ENCODE measurements at places on chromosomes 13 and 19.

DNA sequence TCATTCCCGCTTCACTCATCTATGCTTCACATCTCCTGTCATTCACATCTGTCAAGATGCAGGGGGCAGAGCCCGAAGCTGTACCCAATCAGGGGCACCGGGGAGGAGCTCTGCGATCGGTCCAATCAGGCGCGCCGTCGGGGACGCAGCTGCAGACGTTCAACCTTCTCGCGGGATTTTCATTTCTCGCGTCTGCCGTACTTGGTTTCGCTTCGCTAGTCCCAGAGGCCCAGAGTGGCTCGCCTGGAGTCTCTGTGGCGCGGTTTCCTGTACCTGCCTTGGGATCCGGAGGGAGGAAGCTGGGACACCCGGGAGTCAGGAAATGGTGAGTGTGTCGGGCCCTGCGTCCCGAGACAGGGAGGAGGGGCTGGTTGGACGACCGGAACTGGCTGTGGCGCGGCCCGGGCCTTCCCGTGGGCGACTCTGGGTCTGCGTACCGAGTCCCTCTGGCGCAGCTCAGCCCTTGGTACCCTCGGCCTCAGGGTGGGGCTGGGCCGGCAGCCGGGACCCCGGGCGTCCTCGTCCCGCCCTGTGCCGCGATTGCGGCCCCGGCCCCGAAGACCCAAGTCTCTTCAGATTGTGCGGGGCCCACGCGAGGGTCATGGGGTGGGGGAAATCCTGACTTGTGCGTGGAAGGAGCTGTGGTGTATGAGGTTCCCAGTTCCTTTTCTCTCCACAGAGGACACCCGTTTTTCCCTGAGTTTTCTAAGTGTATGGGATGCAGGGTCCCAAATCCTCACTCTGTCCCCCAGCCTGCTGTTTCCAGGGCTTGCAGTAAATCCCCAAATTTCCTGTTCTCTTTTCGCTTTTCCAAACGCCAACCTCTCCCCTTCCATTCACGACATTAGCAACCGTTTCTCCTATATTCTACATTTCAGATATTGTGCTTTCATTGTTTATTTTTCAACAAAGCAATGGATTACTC, at the start of gene ZNF136:
Gene ZNF136, plus strand, starts transcription at position 215 of the 925 bp plus-strand sequence. Its CDS starts 108 bp downstream, at position 323.
- DNase-seq: peak; percentile 91

DNA sequence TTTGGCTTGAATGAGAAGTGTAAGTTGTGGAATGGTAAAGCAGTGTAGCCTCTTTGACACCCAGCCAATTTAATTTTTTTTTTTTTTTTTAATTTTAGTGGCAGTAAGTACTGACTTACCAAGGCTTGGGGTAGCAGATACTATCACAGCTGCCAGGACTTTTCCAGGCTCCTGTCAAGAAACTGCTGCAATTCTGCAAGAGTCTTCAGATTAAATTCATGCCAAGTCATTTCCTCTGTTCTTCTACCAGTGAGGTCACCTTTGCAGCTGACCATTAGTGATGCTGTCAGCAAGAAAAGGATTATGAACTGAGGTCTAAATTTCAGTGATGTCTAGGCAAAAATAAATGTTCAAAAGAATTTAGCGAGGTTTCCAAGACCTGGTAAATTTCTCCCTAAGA, 91.2 kb downstream of the GGACT start:
- DNase-seq: no peak

DNA sequence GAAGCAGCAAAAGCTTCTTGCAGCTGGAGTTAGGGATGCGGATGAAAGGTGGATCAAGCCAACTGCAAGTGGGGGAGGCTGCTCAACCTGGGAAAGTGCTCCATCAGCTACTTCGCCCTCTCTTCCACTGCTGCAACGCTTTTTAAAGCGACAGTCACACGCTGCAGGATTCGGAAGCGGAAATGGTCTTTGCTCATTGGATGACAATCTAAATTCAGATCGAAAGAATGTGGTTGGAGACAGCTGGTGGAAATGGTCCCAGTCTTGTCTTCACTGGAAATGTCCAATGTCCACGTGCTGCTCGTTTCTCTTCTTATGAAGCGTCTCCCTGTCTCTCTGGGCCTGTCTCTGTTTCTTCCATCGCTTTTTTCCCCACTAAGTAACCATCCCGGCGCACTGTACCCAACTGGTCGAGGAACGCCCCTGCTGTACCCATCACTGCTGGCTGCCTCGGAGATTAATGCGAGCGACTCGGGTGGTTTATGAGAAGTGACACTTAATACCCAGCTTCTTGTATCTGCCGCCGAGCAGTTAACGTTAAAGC, 2.1 kb upstream of the FGF9 start:
- no peak for DNase-seq

GRCh38 chr13:60327511-60327910, 69.5 kb upstream of the TDRD3 start:
- DNase-seq: no peak

DNA sequence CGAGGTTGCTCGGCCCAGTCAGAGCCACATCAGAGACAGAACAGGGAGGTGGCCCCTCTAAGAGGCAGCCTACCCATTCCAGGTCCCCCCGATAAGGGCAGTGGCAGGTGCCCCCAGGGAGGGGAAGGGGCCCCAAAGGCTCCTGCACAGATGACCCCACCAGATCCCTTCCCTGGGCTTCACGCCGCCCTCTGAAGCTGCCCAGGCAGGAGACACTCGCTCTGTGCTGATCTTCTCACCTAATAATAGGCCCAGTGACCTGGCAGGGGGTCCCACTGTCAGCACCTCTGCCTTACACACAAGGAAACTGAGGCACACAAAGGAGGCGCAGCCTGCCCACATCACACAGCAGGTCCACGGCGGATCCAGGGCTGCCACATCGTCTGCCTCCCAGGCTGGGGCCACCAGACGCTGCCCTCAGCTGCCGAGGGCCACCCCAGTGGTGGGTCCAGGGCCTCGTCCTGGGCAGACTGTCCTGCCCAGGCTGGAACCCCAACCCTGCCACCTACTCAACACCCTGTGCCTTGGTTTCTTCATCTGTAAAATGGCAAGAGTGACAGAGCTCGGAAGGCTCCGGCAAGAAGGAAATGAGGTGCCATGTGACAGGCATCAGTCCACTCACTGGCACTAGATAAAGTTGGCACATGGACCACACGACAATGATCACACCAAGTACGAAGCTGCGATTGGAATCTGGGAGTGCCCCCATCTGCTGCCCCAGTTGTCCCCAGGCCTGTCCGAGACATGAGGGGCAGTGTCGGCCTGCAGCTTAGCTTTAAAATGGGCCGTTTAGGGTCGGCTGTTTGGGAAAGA, 56.5 kb downstream of the KLF2 start:
- no peak for DNase-seq

DNA sequence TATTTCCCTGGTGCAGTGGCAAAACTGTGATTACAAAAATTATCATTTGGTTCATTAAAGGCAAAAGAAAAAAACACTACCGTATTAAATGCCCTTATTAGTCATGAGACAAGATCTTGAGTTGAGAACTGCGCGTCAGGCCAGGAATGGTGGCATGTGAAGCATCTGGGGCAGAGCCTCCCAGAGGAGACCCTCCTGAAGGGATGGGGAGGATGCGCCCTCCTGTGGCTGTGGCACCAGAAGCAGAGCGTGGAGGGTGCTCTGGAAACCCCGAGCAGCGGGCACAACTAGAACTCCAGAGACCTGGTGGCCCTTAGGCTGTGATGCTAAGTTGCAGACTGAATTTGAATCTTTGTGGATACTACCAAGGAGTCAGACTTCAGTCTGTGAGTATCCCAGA, 11.5 kb downstream of the CUL4A start:
- no peak for DNase-seq

DNA sequence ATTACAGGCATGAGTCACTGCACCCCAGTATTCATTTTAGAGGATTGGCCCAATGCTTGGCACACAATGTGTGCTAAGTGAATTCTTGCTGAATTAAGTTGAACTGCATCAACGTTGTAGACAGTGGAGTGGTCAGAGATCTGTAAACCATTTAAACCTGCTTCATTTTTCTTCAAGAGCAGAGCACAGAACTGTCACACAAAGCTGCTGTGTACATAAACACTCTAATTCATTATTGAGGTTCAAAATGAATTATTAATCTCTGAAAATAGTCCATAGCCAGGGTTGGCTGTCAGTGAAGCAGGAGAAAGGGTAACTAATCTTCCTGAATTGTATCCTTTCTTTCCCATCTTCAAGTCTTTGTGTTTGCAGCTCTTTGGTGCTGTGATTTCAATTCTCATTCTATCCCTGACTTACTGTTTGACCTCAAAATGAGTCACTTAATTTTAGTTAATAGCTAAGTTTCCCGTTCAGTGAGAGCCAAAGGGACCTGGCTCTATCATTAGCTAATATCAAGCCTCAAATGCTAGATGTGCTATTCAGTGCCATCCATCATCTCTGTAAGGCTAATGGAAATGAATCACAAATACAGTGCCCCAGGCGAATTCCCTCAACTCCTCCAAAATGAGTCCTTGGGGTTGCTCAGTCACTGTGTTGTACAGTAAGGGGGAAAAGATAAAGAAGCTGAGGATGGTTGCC, 77.0 kb upstream of the TSC22D1 start:
- no peak for DNase-seq

GRCh38 chr19:5147978-5148793, 179.3 kb downstream of the KDM4B start:
- DNase-seq: no peak

DNA sequence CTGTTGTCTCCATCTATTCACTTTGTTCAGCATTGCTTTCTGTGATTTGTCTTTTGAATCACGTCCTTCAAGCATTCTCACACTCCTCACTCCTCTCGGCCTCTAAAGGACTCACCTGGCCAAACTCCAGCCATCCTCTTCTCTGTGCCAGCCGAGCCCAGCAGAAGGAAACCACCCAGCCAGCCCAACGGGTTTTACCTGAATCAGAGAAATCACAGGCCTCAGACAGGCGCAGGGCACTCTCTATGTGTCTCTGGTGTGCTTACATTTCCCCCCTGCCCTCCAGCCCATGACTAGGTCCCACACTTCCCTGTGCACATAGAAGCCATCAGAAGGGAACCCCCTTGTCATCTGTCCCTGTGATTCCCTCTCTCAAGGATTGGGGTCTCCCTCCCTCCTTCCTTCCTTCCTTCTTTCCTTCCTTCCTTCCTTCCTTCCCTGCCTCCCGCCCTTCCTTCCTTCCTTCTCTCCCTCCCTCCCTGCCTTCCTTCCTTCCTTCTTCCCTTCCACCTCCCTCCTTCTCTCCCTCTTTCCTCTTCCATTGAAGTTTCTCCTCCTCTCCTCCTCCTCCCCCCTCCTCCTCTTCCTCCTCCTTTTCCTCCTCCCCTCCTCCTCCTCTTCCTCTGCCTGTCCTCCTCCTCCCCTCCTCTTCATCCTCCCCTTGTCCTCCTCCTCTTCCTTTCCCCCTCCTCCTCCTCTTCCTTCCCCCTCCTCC, 8.8 kb upstream of the ZNF541 start:
- no peak for DNase-seq

DNA sequence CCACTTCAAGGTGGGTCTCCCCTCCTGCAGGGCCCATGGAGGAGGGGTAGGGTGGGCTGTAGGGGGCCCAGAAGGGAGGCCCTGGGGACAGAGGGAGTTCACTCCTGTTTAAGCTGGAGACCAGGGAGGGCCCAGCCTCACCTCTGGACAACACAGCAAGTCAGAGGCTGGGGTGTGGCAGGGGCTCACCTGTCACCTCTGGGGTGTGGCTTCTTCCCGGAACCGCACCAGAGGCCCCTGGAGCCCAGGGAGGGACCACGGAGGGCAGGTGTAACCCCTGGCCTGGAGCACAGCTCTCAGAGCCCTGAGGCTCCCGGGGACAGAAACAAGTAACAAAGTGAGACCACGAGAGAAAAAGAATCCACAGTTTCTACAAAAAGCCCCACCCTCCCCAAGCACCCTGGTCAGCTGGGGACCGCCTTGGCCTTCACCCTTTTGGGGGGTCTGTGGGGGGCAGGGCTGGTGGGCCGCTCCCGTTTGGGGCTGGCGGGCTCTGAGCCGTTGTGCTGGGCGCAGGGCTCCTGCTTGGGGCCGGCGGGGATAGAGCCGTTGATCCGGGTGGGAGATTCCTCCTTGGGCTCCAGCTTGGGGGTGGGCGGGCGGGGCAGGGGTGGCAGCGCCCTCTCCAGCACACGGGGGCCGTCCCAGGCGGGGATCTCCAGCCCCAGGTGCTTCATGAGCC, 8.0 kb downstream of the SIRT6 start:
- no peak for DNase-seq

DNA sequence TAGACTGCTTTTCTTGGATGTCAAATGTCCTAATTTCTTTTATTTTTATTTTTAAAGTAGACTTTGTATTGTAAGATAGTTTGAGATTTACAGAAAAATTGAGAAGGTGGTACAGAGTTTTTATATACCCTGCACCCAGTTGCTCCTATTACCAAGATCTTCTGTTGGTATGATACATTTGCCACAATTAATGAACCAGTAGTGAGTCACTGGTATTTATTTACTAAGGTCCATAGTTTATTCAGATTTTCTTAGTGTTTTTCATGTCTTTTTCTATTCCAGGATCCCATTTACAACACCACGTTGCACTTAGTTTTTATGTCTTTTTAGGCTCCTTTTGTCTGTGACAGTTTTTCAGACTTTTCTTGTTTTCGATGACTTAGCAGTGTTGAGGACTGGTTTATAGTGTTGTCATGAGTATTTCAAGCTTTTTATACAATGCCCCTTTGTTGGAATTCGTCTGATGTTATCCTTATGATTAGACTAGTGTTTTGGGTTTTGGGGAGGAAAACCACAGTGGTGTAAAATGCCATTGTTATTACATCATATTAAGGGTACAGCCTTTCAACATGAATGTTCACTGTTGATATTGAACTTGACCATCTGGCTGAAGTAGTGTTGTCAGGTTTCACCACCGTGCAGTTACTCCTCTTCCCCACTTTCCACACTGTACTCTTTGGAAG, 35.9 kb downstream of the COG3 start:
- DNase-seq: no peak

GRCh38 chr19:4385291-4386040, 14.9 kb downstream of the SH3GL1 start:
- DNase-seq: no peak

DNA sequence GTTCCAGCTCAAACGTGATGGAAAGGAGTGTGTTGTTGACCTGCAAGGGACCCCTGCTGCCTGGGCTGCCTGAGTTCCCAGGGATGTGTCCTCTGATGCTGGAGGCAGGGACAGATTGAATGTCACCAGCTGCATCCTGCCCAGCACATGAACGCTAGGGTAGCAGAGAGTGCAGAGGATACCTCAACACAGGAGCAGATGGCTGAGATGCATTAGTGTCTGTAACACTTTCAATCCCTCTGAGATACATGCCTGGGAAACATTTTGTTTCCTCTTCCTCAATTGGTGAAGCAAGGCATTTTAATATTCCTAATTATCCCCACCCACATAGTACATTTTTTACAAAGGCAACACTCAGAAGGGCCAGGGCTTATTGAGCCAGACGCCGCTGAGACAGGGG, 106.4 kb upstream of the UBL3 start:
- no peak for DNase-seq

- DNase-seq: peak; percentile 93
These were observed at the start of the genes IER2 and STX10 for GRCh38 chr19:13150187-13150930. Gene IER2 (plus strand): TSS chr19:13150411. CDS start chr19:13153187, 2,776 bp downstream. Gene STX10 (minus strand): TSS chr19:13150375. CDS start chr19:13150173, 202 bp downstream.

All from activated CD8-positive, alpha-beta memory T cell treated with anti-CD3 and anti-CD28 coated beads, Interleukin-2, amount 50 U/mL, for 4 hours (primary cell).